SIG-M5 (cell line): ENCODE measurements at places on chromosomes 5 and 9.

- peak; percentile 28 for DNase-seq
These were observed 193.0 kb downstream of the MELK start for GRCh38 chr9:36765468-36766341.

DNA sequence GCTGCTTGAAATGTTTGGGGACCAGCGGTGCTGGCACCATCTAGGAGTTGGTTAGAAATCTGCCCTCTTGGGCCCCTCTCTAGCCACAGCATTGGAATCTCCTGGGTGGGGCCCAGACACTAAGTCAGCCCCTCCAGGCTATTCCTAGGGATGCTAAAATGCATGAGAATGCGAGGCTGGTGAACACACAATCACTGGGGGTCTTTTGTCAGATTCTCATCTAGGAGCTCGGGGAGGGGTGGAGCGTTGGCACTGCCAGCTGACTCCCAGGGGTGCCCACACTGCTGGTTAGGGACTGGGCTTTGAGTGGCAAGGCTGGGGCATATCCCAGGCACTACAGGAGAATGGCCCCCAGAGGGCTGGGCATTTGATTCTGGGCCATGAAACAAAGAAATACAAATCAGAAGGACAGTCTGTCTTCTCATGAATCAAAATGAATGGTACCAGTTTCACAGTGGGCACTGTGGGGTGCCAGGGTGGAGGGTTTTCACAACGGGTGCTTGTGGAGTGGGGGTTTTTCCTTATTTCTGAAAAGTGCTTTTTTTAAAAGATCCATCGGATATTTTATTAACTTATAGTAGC is 127.8 kb upstream of the RAPGEF1 start:
- no peak for DNase-seq

DNA sequence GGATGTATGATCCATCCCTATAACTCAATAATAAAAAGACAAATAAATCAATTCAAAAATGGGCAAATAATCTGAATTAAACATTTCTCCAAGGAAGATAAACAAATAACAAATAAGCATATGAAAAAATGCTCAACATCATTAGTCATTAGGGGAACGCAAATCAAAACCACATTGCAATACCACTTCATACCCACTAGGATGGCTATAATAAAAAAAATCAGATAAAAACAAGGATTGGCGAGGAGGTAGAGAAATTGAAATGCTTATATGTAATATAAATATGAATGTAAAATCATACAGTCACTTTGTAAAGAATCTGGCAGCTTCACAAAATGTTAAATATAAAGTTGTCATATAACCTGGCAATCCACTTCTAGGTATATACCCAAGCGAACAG is 52.3 kb upstream of the TBCA start:
- DNase-seq, result no peak

- no peak for DNase-seq
These were observed at the start of gene SNCAIP for GRCh38 chr5:122311961-122312590. SNCAIP (plus strand) TSS chr5:122312237; CDS start chr5:122391135, 78,898 bp downstream.

DNA sequence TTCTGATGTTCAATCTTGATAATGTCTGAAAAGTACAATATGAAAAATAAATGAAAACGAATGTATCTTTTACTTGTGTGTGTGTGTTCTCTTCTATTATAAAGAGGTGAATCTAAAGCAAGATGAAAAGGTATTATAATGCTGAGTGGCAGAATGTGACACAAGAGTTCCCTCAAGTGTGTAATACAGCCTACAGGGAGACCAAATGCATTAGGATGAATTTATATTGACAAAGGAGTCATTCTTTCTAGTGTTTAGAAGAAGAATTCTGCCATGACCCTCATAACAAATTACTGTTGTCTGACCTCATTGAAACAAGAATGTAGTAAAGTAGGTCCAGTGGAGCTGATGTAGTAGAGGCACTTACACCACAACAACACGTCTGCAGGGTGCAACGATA is 1119.0 kb upstream of the CDH10 start:
- no peak for DNase-seq

- no peak for DNase-seq
These were observed 42.2 kb downstream of the MED27 start for GRCh38 chr9:132037458-132037857.

DNA sequence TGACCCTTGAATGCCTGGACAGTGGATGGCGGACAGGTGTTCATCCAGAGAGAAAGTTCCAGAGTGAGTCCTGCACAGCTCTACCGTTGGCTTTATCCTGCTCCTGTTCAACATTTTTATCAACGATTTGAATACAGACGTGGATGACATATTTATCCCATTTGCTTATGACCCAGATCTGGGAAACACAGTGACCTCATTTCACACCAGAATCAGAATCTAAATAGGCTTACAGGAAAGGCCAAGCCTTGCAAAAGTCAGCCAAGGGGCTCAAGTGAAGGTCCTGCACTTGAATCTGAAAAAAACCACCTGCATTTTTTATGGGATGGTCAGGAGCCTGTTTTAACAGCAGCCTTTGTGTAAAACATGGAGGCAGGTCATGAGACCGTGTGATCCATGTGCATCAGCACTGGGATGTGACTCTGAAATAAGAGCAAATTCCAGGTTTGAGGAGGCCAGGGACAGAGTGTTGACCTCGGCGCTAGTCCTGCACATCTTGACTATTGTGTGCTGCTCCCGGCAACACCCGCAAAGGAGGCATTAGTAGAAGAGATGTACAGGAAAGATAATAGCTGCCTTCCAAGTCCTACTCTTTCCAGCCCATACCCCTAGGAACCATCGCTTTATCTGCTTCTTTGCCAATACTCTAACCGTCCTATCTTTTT is 18.5 kb downstream of the PDZD2 start:
- DNase-seq, result no peak

DNA sequence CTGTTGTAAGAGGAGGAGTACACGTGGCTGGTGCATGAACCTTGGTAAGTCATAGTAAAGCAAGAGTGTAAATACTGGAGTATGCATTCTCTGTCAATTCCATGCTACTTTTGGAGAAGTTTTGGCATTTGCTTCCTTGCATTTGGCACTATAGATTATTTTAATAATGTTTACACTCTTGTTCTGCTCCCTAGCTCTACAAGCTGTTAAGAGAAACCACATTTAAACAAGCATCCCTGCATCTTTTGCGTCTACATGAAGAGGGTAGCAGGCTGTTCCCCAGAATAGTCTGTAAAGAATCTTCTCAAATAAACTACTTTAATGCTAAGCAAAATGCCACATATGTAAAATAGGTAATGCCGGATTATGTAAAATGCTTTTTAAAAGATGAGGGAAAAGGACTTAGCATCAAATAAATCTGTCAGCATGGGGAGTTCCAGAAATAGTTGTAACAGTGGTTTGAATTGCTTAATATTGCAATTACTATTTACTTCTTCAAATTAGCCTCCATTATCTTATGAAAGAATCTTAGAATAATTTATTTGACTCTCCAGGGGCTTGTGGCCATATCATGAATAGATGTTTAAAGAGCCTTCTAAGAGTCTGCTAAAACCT is 2127.3 kb upstream of the WWC1 start:
- no peak for DNase-seq
